ENCODE measurements at places on chromosomes 7 and 10.

GRCh38 chr10:131725581-131726069 is 175.2 kb upstream of the PPP2R2D start:
- DNase-seq, result no peak

DNA sequence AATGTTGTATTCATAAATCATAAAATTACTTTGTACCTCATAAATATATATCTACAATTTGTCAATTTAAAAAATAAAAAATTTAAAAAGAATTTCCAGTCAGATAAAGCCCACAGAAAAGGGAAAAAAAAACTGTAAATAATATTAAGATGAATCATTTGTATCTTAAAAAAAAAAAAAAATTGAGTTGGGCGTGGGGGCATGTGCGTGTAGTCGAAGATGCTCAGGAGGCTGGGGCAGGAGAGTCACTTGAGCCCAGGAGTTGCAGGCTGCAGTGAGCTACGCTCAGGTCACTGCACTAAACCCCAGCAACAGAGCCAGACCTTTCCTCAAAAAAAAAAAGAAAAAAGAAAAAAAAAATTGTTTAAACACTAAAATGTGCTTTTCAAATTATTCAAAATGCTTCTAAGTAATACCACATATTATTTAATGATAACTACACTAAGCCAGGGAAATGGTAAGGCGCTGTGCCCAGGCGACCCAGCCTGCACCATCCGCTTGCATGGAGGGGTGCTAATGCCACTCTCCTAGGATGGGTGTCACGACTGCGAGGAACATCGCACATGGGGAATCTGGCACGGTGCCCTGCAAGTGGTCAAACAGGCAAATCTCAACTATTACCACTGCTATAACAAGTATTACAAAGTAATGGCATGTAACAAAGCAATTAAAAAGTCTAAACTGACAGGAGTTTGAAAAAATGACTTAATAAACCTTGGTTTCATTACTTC is 15.4 kb downstream of the GLUD1 start:
- DNase-seq, result no peak

- DNase-seq, result no peak
Measured at GRCh38 chr7:120915314-120916105, 35.1 kb upstream of the ING3 start.

GRCh38 chr7:106181658-106182265 is 69.7 kb upstream of the SYPL1 start:
- no peak for DNase-seq

- no peak for DNase-seq
Measured at GRCh38 chr7:96322847-96323461, 1.1 kb upstream of the SLC25A13 start.

- DNase-seq, result no peak
Measured at GRCh38 chr10:119231654-119232053, 24.3 kb downstream of the GRK5 start.

DNA sequence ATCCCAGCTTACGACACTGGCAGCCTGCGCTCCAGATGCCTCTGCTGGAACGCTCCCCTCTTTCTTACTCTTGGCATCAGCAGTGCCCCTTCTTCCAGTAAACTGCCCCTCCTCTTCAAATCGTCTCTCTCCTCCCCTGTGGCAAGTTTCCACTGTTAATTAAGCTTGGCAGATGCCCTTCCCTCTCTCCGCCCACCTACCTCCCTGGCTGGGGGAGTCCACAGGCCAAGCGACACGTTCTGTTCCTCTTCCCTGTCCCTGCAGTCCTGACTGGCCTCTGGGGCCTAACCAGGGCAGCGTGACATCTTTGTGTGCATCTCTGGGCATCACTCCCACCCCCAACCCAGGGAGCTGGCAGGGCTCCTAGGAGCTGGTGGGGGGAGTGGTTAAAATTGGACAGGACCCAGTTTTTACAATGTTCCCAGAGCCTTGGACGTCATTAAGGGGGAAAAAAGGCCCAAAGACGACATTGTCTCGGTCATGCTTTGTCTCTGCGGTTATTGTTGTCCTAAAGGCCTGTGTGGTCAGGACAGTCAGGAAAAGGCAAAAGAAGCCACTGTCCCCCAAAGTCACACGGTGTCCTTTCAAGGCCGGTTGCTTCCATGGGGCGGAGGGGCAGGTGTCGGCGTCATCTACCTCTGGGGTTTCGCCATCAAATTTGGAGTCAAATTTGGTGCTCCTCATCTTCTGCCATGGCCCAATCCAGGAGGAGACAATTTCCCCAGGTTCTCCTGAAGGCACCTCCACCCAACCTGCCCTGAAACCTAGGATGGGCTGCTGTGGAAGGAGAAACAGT is 54.2 kb downstream of the DLG5 start:
- no peak for DNase-seq

DNA sequence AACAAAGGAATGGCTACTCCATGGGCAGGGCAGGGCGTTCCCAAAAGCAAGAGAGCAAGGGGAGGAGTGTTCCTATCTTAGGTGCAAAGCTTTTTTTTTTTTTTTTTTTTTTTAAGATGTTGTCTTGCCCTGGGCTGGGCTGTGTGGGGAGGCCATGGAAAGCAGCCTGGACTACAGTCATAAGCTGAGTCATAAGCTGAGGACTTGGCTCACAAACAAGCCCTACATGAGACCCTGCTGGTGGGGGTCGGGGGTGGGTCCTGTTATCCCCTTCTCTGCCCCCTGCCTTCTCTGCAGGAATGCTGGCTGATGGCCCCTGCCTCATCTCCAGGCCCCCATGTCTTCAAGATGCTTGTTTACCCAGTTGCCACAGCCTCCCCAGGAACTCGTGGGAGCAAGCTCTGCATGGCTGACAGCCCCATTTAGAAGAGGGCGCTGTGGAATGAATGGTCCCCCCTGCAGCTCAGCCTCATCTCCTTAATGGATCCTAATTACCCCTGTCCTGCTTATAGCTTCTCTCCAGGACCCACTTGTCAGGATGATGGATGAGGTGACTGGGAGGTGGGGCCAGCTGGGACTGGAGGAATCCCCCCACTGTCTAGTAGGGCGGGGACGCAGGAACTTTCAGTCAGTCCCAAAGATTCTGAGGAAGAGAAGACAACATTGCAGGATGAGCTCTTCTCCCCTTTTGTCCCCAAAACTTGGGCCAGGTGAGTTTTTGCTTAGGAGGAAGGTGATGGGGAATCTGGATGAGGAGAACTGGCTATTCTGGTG is 340.8 kb upstream of the PODXL start:
- no peak for DNase-seq

DNA sequence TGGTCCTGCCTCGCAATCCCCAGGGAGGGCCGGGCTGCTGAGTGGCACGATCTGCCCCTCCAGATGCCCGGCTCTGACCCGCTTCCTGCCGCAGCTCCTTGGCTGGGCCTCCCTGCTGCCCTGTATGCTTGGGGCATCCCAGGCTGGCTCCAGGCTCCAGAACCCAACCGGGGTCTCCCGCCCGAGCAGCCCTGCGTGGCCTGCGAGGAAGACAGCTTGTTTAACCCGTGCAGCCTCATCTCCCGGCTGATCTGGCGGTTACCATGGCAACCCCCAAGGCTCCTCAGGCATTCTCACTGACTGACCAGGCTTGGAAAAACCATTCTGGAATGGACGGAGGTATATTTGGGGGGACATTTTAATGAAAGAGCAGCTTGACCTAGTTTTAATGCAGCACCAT is 232.4 kb upstream of the MYO3A start:
- DNase-seq, result no peak

GRCh38 chr10:63241841-63242281 is 108.7 kb downstream of the NRBF2 start:
- no peak for DNase-seq

DNA sequence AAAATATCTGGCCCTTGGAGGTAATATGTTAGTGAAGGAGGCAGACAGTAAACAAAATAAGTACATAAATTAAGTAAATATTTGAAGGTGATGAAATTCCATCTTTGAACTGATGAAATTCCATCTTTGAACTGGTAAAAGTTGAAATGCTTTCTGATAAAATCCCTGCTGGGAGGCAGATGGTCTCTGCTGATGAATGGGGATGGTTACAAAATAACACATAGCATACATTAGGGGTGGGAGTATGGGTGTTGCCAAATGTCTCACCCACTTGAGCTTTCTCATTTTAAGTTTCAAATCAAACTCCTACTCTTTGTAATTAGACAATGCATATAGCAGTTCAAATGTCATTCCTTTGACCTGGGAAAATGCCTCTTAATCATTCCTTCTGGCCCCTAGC is 77.5 kb upstream of the SORCS3 start:
- no peak for DNase-seq

GRCh38 chr7:117123311-117123926 is 170.1 kb downstream of the ST7 start:
- no peak for DNase-seq

DNA sequence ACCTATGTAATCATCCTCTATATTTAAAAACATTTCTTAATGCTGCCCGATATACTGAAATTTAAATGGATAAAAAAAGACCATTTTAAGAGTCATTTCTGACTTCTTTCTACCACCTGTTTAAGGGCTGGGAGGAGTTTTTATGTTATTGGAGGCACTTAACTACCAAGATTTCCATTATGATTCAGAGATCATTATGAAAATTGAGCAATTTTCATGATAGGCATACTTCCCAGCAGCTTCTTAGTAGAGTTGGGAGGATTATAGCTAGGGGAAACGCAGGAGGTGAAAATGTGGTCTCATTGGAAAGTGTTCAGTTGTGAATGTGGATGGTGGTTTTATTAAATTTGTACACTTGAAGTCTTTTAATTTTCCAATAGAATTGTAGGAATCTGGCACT is 28.4 kb upstream of the FAM204A start:
- DNase-seq, result no peak

- no peak for DNase-seq
Measured at GRCh38 chr10:35307297-35307696, 29.0 kb upstream of the CCNY start.

- no peak for DNase-seq
Measured at GRCh38 chr10:12502526-12503274, 153.4 kb downstream of the CAMK1D start.

DNA sequence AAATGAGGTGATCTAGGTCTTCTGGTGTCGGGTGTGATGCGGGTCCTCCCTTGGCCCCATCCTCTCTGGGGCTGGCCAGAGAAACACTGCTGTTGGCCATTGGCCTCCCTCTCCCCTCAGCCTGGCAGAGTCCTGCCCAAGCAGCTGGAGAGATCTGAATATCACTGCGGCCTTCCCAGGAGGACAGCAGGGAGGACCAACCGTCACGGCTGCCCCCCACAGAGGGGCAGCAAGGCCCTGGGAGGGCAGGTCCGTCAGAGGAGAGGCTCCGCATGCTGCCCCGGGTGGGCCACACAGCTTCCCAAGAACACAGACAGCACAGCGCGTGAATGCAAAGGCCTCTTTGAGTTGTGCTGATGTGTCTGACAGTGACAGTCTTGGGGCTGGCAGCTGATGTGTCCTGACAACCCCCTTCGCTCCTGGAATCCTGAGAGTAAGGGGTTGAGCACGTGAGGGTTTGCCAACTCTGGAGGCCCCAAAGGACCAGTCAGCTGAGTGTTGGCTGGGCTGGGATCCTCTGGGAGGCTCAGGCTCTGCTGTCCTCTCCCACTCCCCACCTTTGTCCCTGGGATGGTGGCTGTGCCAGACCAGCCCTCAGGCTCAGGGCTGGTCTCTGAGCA is 132.5 kb upstream of the UNC5B start:
- DNase-seq, result no peak

- DNase-seq, result no peak
Measured at GRCh38 chr7:104550362-104550761, 222.0 kb downstream of the LHFPL3 start.

DNA sequence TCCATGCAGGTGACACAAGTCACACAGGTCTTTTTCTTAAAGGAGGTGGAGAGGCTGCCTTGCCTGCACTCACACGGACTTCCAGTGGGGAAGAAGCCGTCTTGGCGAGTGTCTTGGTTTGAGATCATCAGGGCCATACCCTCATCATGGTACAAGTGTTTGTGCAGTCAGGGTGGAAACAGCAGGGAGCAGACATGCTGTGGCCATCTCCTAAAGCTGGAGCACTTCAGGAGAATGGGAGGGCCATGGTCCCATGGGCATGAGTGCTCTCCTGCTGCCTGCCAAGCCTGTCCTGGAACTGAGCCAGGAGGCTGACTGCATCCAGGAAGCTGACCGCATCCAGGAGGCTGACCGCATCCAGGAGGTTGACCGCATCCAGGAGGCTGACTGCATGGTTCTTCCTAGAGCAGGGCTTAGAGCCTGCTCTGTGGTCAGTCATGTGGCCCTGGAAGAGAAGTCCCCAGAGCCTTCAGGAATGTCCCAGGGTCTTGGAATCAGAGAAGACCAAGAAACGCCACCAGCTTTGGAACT is 98.4 kb downstream of the ADARB2 start:
- no peak for DNase-seq

- DNase-seq, result no peak
Measured at GRCh38 chr10:101614663-101615524, 26.8 kb downstream of the DPCD start.

DNA sequence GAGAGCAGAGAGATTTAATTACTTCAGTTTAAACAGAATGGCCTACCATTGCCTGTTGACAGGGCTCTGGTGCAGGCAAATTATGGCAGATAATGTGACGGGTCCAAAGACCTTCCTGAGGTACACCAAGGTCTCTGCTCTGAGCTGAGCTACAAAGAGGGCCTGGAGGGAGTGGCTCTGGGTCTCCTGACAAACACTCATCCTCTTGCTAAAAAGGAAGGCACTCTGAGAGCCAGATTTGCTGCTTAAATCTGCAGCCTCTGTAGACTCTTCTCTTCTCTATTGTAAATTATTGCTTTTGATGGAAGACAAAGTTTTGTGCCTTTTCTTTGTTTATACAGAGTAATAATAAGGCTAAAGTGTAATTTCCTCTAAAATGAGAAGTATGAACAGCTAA is 529.5 kb upstream of the FZD8 start:
- DNase-seq, result no peak
